ENCODE measurements at places on chromosomes 16 and 17.
A peak's percentile ranks its signal among the peaks of the same experiment; 100 is the strongest.

DNA sequence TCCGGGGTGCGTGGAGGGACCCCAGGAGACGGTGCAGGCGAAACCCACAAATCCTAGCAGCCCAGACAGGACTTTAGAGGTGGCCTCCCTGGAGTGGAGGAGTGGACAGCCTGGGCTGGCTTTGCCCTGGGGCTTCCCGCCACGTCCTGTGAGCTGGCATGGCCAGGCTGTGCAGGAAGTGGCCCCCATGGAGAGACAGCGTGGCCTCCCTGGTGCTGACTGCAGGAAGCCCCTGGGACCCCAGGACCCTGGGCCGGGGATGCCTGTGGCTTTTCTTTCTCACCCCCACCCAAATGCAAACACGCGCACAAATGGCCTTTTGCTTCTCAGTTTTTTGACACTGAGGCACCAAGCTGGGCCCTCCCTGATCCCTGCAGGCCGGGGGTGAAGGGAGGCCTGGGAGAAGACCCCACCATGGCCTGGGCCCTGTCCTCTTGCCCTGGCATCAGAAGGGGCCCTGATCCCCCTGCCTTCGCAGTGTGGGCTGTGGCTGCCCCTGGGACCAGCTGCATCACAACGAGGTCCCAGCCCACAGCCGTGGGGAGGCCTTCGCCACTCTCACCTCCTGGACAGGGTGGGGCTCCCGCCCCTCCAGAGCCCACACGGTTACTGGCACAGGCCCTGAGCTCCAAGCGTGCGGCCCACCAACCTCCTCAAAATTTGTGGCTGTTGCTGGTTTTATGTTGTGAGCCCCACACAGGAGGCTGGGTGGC is 51.6 kb upstream of the PABPN1L start:
- DNase-seq, result no peak

- DNase-seq, result no peak
These were observed 10.7 kb downstream of the COL1A1 start for GRCh38 chr17:50190603-50191358.

DNA sequence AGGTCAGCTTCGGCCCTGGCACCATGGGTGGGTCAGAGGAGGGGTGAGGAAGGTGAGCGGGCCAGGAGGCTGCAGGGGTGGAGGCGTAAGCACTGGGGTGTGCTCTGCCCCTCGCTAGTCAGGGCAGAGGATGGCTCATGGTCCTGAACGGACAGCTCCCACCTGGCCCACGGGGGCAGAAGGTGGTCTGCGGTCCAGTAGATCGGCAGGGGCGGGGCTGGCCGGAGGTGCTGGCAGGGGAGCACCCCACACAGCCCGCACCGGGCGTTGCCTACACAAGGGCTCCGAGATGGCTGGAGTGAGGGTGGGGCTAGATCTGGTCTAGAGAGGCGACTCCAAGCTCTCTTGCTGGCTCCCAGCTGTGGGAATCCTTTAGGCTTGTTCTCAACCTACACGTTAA is 8.2 kb downstream of the NPTX1 start:
- no peak for DNase-seq

DNA sequence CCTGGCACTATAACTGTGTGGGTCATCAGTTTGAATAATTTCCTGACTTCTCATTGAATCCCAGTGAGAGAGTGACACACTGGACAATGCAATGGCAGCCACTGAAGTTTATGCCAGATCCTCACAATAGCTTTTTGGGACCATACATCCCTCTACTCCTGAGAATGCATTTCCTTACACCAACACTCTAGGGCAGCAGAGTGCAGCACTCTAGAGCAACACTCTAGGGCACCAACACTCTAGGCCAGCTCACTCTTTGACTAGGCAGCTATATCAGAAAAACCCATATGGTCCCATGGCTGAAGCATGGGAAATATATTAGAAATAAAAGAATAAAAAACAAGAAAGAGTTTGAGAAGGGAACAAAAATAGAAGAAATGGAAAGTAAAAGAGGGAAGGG is 309.2 kb downstream of the MAP2K6 start:
- DNase-seq, result peak; percentile 38

DNA sequence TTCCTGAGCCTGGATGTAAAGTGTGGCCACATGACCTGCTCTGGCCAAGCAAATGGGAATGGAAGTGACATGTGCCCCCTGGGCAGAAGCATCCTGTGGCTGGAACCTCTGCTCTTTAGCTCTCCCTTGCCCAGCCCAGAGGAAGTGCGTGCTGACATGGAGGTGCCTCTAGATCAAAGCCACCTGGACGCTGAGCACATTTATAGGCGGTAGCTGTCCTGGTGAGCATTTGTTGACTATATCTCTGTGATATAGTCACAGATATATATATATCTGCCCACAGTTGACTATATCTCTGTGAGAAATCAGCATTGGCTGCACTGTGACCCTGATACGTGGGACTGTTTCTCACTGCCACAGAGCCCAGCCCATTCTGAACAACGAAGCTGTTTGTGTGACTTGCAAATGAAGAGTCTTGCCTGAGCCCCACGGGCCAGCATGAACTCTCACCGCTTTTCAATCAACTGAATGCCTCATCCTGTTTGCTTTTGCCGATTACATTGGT is 118.8 kb downstream of the C16orf95 start:
- no peak for DNase-seq

DNA sequence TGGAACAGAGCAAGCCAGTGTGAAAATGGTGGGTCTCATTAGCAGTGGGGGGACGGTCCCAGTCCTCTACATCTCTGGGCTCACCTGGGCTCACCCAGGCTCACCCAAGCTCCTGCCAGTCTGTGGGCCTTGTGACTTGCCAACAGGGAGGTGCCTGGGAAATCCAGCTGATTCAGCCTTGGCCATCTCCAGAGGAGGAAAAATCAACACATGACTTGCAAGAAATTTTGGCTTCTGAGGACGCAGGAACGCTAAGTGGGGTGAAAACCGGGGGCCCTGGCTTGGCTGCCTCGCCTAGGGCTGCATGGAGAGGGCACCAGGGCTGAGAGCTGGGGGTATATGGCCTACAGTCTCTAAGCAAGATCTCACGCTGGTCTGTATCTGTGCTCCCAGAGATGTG is 47.7 kb downstream of the VAC14 start:
- no peak for DNase-seq

GRCh38 chr16:85183564-85183963 is 71.3 kb upstream of the CIBAR2 start:
- DNase-seq, result no peak

- DNase-seq, result no peak
These were observed 28.0 kb downstream of the TOM1L2 start for GRCh38 chr17:17944242-17944641.

- no peak for DNase-seq
These were observed 85.6 kb downstream of the MSI2 start for GRCh38 chr17:57341611-57342540.

- DNase-seq, result peak; percentile 75
These were observed 567 bp downstream of the GNA13 start for GRCh38 chr17:65055708-65056638.

DNA sequence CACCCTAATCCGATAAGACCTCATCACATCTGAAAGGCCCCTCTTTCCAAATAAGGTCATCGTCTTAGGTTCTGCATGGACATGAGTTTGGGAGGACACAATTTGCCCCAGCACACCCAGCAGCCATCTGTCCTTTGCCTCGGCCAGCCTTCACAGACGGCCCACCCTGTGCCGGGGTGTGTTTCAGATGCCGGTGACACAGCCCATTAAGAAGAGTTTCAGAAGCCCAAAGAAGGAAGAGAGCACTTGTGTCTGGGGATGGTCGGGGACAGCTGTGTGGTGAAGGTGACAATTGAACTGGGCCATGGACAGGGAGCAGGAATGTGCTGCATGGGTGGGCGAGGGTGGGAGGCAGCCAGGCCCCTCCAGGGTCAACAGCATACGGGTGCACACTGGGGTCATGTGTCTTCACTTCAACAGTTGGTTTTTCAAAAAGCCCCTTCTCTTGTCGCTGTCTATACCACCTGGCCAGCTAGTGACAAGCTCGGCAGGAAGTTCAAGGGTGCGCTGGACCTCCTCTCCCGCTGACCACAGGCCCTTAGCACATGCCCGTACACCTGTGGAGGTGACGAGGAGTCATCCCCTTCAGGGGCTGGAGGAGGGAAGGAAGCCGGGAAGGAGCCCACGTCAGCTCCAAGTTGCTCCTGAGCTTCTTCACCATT is 183.1 kb downstream of the C16orf95 start:
- DNase-seq, result no peak

DNA sequence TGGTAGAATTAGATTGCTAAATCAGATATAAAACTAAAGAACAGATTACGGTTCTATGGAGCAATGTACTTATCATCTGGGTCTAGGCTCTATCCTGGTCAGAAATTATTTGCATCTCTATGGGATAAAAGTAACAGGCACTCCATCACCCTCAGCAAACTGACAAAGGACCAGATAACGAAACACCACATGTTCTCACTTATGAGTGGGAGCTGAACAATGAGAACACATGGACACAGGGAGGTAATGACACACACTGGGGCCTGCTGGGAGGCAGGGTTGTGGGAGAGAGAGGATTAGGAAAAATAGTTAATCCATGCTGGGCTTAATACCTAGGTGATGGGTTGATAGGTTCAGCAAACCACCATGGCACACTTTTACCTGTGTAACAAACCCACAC is 61.9 kb downstream of the MPHOSPH6 start:
- DNase-seq, result no peak

GRCh38 chr17:37392024-37392590 is 14.5 kb downstream of the ACACA start:
- peak; percentile 76 for DNase-seq

DNA sequence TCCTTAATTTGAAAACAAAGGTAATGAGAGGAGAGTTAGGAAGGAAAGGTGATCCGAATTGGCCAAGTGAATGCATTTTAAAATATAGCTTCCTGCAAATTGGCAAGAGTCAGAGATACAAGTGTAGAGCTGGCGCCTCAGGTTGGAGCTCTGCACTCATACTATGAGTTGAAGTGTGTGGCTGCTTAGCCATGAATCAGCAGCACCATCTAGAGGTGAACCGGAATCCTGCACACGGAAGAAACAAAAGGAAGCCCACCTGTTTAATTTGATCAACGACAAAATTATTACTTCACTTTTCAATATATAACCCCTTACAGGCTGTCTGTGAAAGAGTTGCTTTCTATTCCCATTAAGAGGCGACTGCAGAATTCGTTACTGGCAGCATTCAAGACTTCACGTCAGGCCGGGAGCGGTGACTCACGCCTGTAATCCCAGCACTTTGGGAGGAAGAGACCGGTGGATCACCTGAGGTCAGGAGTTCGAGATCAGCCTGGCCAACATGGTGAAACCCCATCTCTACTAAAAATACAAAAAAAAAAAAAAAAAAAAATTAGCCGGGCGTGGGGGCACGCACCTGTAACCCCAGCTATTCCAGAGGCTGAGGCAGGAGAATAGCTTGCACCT is 1253.7 kb upstream of the CDH8 start:
- DNase-seq, result peak; percentile 0

DNA sequence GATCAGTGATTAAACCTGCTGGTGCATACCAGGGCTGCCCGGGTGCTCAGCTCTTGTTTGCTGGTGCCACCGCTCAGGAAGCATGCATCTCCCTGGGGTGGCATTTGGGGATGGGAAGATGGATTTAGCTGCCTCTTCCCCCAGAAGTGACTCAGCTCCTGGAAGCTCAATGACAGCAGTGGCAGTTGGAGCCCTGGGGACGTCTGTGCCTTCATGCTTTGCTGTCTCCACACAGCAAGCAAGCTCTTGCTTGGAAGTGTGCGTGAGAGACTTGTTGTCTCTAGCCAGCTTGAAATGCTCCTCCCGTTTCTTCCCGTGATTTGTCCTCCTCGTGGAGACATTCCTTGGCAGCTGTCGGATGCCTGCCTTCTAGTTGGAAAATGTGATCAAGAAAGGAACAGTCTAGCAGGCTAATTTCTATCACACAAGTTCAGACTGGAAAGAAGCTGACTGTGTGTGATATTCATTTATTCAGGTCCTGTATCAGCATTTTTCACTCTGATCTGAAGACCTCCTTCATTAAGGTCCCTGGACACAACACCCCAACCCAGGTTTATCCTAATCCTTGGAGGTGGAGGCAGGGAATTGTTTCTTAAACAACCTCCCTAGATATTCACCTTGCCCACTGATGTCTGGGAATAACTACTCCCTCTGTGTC is 73.0 kb downstream of the BMERB1 start:
- DNase-seq, result peak; percentile 16

GRCh38 chr17:68296217-68297191 is 5.2 kb downstream of the ARSG start:
- DNase-seq, result no peak

GRCh38 chr16:2086106-2086742 is 38.4 kb downstream of the TSC2 start:
- no peak for DNase-seq

DNA sequence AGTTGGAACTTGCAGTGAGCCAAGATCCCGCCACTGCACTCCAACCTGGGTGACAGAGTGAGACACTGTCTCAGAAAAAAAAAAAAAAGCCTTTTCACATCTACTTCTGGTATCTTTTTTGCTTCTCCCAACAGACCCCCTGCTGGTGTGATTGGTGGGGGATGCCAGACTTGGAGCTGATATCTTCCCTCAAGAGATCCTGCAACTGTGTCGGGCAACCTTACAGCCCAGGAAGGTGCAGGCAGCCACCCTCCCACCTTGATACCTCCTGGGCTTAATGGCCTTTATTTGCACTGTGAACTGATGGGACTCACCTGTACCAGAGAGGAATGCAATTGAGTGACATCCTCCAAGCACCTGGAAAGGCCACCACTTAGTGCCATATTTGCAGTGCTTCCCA is 142.3 kb downstream of the RGS9 start:
- DNase-seq, result no peak

All from ELR (cell line).